ENCODE measurements at places on chromosomes 3 and 15.
A peak's percentile ranks its signal among the peaks of the same experiment; 100 is the strongest.

- no peak for DNase-seq
Observed at GRCh38 chr3:58535531-58536500, 1.2 kb downstream of the ACOX2 start.

DNA sequence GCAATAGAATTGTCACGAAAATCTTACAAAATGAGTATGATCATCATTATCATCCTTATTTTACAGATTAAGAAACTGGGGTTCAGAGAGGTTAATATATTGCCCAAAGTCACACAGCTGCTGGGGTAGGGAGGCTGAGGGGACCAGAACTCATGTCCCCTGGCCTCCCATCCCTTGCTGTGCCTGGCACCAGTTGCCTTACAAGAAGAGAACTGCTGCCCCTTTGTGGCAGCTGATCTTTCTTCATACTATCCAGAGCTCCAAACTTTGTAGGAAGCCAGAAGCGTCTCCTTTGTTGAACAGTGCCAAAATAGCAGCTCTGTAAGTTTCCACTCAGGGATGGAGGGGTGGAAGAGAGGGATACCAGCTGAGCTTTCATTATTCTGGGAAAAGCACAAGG lies 236.8 kb upstream of the TBC1D5 start:
- no peak for DNase-seq

DNA sequence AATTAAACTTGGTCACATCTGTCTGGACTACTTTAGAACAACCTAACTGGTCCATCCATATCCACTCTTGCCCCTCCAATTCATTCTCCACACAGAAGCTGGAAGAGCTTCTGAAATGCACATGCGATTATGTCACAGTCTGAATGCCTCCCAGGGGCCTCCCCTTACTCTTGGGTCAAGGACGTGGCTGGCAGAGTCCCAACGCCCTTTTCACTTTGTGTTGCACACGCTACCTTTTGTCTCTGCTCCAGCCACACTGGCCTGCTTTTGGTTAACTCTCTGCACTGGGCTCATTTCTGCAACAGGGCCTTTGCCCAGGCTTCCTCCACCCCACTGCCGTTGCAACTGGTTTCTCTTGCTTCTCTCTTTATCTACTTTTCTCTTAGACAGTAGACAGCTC lies 245.2 kb downstream of the IL20RB start:
- DNase-seq, result no peak

DNA sequence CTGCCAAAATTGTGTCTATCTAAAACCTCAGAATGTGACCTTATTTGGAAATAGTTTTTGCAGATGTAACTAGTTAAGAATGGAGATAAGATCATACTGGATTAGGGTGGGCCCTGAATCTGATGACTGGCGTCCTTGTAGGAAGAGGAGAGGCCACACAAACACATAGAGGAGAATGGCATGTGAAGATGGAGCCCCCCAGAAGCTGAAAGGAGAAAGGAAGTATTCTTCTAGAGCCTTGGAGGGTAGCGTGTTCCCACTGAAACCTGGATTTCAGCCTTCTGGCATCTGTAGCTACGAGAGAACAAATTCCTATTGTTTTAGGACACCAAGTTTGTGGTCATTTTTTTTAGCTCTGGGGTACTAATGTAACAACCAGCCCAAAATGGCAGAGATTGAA lies 423.0 kb upstream of the TPM1 start:
- DNase-seq, result no peak

GRCh38 chr3:64856977-64857516 lies 169.2 kb upstream of the ADAMTS9 start:
- no peak for DNase-seq

DNA sequence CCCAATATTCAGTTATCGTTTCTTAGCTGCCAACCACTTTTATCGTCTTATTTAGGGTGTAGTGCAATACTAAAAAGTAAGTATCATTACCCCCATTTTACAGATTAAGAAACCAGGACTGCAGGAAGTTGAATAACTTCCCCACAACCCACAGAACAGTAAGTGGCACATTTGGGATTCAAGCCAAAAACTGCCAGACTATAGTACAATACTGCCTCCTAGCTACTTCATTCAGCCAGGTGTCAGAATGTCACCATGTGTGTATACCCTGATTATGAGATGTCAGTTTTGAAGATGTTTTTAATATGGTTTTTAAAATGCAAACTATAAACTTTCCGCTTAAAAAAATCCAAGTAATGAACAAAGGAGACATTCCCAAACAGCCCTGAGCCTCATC lies 74.2 kb upstream of the PROK2 start:
- DNase-seq, result no peak

DNA sequence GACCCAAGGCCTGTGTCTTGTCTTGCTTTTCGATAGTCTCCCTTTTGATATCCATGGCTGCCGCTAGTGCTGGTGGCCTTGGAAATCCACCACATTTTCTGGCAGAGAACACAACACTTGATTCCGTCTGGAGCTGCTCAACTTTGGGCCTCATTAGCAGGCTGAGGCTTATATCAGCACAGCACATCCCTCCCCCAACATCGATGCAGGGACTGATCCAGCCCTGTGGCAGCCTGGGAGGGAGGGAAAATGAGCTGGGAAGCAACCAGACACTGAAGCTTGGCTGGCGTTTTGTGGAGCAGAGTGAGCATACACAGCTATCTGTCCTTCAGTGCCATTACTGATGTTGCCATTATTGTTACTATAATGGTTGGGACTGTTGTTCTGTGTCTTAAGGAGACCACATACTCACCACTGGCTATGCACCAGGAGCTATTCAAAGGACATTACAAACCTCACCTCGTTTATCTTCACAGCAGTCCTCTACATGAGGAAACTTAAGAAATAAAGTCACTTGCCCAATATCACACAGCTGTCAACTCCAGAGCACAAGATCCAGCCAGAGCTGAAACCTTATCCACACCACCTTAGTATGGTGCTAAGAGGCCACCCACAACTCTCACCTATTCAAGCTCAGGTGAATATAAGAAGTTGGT lies 102.9 kb downstream of the SUCLG2 start:
- DNase-seq, result no peak

DNA sequence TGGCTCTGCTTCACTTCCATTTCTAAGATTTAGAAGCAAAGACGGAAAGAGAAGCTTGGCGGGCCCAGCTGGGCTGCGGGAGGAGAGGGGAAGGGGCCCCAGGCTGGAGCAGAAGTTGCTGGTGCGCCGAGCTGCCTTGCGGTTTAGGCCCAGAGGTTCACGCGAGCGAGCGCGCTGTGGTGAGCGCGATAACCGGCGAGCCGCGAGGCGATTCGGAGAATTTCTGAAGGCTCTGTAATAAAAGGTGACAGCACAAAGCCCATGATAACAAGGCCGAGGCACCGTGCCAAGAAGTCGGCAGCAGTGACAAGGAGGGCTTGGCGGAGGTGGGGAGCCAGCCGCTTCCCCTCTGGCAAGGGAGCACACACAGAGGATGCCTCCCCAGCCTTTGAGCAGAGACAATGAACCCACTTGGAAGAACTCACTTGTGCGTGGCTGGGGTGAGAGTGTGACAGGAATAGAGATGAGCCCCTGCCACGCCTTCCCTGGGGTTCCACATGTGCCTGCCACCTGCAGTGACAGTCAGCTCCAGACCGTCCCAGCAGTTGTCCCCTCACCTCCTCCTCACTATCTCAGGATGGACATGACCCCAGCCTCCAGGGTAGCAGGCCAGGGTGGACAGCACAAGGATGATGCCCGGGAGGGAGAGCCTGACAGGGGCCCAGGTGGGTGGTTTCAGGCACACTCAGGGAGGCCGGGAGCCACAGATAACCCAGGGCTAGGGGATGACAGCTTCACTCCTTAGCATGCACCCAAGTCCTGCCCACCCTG lies 315.2 kb downstream of the UACA start:
- DNase-seq, result peak; percentile 46

DNA sequence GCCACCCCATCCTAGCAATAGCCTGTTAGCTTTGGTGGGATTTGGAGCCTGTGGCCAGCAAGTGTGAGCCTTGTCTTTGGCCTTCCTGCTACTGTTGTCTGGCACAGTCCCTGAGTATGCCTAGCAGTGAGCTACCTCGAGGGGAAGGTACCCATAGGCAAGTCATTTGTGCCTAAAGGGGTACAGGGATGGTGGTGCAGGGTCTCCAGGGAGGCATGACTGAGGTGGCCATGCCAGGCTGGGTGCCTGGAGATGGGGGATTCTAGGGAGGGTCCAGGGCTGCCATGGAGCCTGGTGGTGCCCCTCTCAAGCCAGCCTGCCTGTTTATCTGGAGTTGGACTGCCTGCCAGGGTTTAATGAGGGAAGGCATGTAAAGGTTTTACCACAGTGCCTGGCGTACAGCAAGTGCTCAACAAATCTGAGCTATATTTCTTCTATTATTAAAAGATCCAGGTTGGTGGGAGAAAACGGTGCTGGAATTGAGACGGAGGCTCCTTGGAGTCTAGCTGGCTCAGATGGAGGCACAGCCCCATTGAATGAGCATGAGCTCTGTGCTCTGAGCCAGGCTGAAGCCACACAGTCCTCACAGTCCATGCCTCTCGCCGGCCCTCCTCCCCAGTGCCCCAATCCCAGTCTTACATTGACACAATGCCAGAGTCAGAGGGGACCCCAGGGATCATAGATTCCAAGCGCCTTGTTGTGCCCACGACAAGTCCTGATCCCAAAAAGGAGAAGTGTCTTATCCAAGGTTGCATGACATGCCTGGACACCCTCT lies 76.2 kb downstream of the CORO2B start:
- peak; percentile 24 for DNase-seq

DNA sequence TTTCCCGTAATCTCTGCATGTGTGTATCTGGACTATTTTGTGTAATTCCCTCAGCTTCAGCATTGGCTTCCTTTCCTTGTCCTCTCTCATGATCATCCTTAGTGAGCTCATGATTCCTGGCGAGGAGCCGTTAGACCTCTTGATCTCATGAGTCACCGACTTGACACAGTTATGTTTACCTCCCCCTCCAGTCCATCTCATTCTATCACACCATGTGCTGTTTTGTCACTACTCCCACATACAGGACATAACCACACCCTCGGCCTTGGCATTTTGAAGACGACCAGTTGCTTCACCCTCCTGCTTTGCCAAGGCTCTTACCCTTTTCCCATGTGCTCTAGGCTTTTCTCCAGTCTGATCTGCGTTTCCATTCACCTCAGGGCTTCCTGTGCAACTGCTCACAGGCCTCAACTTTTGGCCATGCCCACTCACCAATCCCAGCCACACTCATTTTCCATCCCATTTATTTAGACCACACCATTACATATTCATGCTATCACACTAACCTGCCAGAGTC lies 41.5 kb downstream of the CP start:
- no peak for DNase-seq

DNA sequence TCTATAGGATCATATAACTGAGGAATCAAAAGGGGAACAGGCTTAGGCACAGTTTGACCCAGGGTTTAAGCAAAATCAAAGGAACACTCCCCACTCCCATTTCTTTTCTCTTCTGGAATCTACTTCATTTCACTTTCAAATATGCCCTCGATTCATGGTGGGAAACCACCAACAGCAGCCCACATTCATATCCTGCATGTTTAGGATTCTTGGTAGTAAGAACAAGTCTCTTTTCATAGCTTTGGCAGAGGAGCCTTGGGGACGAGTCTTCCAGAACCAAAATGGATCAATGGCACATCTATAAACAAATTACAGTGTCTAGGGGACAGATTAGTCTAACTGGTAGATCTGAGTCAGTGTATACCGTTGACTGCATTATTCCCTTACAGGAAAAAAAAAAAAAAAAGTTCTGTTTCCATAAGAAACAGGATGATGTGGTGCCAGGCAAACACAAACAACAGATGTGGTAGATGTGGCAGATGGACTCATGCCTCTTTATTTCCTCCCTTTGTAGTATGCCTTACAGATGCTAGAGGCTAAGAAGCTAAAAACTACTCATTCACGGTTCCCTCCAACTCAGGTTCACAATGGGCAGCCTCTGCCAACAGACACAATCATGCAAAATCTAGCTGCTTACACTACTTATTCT lies 578.3 kb upstream of the ADAMTS9 start:
- DNase-seq, result no peak

DNA sequence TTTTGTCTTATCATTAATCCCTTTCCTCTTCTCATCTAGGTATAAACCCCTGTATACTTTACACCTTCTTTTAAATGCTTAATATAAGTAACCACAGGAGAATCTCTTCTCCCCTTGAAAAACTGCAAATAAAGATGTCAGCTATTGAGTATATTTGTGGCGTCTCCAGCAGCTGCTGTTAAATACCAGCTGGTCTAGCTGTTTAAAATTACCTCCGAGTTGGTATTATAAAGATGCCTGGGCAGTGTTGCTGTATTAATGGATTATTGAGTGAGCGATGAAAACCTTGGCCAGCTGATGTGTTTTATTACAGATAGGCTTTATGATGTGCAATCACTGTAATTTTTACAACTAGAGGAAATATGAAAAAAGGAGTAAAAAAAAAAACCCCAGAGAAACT lies 388.1 kb downstream of the TBC1D5 start:
- DNase-seq, result no peak

DNA sequence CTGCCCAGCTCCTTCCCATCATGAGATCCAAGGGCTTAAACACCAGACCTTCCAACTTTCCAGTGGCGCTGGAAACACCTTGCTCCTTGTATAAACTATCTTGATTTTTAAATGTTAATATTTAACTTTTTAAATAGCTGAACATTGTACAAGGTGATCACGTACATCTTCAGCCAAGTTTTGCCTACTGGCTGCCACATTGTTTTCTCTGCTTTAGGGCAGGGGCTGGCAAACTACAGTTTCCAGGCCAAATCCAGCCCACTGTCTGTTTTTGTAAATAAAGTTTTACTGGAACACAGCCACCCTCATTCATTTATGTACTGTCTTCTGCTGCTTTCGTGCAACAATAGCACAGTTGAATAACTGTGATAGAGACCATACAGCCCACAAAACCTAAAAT lies 27.6 kb upstream of the FOXP1 start:
- DNase-seq, result no peak

DNA sequence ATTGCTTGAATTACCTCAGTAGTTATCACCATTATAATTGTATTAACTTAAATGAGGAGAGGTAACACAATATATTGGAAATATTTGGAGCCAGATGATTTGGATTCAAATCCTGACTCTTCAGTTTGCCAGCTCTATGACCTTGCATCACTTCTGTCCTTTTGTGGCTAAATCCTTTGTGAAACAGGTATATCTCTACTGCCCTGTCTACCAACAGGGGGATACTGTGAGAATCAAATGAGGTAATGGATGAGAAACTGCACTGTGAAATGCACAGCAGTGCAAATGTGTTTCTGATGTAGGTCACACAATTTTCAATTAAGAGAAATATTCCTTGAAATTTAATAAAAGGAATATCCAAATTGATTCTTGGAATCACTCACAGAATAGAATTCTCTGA lies 58.8 kb downstream of the CCDC54 start:
- DNase-seq, result no peak

DNA sequence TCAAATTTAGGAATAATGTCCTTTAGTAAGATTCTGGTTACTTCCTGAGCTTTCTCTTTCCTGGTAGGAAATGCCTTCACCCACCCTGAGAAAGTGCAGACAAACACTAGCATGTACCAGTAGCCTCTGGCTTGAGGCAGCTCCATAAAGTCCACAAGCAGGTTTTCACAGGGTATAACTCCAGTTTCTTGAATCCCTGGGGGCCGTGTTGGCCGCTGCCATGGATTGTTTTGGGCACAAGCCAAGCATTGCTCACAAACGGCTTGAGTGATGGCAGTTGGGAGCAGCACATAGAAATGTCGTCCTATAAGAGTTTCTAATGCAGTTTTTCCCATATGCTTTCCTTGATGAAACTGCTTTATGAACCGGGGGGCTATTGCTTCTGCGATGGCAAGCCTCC lies 164.1 kb downstream of the STXBP5L start:
- DNase-seq, result no peak
